Hematopoietic multipotent progenitor cell treated with erythropoietin and hydrocortisone succinate and interleukin-3 and kit ligand, for 4 days (in vitro differentiated cells): ENCODE measurements at places on chromosomes 16 and 17.

DNA sequence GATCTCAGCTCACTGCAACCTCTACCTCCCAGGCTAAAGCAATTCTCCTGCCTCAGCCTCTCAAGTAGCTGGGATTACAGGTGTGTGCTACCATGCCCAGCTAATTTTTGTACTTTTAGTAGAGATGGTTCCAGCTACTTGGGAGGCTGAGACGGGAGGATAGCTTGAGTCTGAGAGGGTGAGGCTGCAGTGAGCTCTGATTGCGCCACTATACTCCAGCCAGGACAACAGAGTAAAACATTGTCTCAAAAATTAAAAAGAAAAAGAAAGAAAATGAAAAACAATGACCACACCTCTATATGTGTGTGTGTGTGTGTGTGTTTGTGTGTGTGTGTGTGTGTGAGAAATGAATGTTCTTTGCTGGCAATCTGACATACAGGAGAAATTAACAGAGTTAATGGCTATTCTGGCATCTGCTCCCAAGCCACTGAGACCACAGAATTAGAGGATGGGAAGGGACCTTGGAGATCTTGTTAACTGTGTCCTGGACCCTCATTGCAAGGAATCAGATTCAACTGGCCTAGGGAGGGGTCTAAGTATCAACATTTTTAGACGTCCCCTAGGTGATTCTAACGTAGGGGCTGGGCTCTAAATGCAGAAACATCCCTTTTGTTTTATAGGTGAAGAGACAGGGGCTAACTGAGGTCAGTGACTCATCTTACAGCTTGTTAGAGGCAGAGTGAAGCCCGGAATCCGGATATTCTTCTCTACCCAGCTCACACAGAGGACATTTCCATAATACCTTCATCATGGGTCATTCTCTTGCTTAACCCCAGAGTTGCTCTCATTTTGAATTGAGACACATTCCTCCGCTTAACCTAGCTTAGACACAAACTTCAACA is 16.4 kb upstream of the MARCHF10 start:
- no peak for DNase-seq

- DNase-seq: peak; percentile 23
These were observed 62.7 kb upstream of the ADORA2B start for GRCh38 chr17:15882058-15882720.

DNA sequence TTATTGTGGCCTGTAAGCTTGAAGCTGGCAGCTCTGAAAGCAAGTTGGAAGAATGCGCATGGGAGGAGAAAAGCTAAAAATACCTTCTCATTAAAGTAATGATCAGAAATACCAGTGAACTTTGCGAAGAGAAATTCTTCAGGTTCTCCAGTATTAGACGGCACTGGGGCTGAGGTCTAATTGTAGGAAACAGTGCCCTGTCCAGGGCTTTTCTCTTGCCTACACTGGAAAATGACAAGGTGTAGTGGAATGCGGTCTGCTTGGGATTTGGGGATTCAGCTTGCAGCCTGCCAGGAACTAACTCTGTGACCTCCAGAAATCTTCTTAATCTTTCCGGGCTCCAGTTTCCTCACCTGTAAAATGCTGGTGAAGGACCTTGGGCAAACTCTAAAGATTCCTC is 53.3 kb upstream of the KCNJ16 start:
- DNase-seq: no peak

- DNase-seq: no peak
These were observed 43.8 kb downstream of the LAT start for GRCh38 chr16:29028457-29029167.

GRCh38 chr17:58039975-58040374 is 32.9 kb upstream of the SRSF1 start:
- no peak for DNase-seq
